NCI-H146 (cell line): ENCODE measurements at places on chromosomes 3 and 15.

GRCh38 chr3:186643493-186643892 is 3.3 kb downstream of the FETUB start:
- no peak for DNase-seq

DNA sequence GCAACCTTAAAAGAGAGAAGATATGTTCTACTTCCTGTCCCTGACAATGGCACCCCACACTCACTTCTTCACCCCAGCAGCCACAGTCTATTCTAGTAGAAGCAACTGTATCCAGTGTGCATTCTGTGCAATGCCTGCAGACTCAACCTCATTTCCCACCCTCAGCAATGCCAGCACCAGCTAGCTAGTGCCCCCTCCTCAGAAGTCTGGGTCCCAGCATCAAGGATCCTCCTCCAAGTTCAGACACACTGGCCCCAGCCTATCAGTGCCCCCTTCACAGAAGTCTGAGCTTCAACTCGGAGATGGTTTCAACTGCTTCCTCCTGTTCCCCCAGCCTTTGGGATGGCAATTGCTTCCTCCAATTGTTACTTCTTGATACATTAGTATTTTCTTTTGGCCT is 268.3 kb downstream of the MEX3B start:
- no peak for DNase-seq

DNA sequence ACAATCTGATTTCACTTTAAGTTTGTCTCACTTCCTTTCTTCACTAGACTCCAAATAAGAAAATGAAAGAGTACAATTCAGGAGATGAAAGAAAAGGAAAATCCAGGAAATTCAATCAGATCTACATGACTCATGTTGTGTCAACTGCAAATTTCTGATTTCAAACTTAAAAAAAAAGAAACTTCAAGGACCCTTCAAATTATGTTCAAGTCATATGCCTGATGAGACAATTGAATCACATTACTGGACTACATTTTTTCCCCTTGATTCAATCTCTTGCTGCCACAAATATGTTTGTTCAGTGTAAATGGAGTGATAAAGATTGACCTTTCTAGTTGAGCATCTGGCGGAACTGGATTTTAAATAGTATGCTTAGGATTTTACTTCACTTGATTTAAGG is 37.4 kb downstream of the FRMD5 start:
- DNase-seq, result no peak

DNA sequence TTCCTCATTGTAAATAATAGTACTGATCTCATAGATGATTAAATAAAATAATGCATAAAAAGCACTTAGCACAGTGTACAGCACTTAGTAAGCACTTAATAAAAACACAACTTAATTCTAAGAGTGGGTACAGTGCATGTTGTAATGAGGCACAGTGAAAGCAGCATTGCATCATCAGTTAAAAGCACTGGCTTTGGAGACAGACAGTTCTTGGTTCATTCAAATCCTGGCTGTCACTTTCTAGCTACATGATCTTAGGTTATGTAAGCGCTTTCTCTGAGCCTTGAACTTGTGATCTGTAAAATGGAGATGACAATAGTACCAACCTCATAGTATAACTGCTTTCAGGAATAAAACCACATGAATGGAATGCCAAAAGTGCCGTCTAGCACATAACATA is 151.5 kb downstream of the DPH6 start:
- DNase-seq, result no peak

GRCh38 chr3:31813686-31814085 is 167.4 kb downstream of the OSBPL10 start:
- no peak for DNase-seq

- no peak for DNase-seq
These were observed 31.4 kb upstream of the SEC13 start for GRCh38 chr3:10352146-10352911.

- no peak for DNase-seq
These were observed 6.1 kb downstream of the OR5H15 start for GRCh38 chr3:98172621-98173020.

DNA sequence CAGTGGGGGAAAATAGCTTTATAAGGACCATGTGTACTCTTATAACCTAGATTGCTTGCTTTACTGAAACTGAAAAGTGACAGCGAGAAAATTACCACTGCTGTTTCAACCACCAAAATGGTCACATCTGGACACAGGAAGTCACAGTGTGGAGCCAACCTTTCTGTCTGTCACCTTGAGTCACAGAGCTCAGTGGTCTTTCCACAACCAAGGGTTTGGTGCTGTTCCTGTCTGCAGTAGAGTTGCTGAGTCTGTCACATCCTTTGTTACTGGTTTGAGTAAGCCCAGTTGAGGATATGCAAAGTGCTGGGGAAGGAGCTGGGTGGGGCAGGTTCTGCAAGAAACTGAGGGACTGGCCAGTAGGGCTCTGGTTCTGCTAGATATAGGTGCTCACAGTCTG is 139.1 kb upstream of the EIF1B start:
- DNase-seq, result no peak

DNA sequence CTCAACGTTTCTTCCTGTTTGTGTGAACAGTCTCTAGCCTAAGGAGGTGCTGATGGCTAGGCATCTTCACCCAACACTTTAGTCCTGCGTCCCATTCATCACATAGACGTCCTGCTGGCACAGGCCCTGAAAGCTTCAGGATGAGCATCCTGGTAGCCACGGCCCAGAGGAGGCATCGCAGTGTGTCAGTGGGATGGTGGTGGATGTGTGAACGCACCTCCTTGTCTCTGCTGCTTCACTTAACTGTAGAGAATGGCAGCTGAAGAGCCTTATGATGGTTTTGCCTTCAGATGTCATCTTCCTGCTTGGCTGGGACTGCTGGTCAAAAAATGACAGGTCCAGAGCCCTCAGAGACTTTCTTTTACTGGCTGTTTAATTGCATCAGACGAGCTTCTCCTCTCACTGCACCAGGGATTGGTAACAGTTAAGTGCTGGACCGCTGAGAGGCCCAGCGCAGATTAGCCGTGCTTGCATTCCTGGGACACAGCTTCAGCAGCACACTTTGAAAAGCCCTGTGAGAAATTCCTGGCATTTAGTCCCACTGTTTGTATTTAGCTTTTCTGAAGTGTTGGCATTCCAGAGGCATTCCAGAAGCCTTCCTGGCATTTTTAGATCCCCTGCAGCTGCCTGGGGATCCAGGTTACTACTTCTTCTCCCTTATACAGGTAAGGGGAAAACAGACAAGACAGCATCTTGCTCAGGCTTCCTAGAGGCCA is 132.4 kb upstream of the PLXNA1 start:
- no peak for DNase-seq

DNA sequence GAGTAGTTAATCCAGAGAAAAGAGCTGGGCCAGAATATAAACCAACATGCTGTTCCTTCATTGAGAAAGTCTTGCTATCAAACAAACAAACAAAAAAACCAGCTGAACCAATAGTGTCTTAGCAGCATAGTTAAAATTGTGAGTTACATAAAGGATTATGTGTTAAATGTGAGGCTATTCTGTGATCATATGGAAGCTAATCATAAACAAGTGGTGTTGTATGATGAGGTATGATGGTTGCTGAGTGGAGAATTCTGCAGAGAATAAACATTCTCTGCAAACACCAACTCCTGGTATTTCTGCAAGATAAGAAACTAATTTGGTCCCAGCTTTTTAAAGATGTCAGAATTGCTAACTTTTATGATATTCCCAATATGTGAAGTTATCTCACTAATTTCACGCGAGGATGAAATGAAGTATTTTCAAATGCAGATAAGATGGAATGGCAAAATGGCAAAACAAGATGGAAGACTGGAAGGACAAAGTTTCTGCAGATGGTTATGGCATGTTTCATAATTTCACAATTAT is 22.9 kb upstream of the SPESP1 start:
- DNase-seq, result no peak

- DNase-seq, result no peak
These were observed 149.2 kb downstream of the ATP10A start for GRCh38 chr15:25713736-25714537.

DNA sequence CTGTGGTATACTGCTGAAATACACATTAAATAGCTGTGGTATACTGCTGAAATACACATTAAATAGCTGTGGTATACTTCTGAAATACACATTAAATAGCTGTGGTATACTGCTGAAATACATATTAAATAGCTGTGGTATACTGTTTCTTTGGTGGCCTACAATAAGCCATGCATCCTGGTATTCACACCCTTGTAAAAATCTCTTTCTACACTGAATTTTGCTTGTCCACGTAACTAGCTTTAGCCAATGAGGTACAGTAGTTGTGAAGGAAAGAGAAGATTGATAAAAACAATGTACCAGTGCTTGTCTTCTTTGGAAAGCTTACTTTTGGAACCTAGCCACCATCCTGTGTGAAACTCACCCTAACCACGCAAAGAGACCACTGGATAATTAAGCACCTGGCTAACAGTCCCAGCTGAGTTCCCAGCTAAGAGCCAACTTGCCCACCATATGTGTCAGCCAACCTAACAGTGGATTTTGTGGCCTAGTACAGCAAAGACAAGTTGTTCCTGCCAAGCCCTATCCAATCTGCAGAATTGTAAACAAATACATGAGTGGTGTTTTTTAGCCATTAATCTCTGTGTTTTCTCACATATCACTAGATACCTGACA is 103.4 kb upstream of the MELTF start:
- DNase-seq, result no peak

DNA sequence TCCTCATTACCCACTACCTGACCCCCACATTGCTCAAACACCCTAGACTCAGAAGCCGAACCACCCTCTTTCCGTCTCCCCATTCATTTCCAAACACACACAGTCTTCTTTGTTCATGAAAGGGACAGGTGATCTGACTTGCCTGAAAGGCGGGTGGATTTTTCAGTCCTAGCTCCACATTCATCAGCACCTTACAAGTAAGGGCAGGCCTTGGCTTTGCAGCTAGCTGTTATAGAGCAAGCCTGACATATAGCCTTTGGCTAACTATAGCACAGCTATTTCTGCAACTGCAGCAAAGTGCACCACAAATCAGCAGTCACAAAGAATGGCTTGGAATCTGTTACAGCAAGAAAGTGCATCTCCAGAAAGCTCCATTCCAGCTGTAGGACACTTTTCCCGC is 139.8 kb downstream of the XXYLT1 start:
- no peak for DNase-seq

GRCh38 chr3:23713641-23714040 is 92.1 kb upstream of the UBE2E1 start:
- no peak for DNase-seq

DNA sequence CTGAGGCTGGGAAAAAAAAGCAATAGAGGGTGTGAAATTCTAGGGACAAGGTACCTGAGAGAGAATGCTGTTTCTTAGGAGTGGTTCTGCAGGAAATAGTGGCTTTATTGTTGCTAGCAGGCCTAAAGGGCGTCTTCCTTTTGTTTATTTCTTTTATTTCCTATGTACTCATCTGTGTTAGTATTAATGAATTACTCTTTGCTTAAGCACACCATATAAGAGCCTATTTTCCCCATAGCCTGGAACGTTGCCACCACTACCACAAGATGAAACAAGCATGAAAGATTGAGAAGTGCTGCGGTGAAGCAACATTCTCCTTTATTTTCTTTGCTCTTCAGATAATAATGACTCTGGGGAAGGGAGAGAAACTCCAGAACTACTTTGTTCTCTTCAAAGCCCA is 21.3 kb upstream of the GOLIM4 start:
- DNase-seq, result no peak

- no peak for DNase-seq
These were observed 855 bp upstream of the ABHD5 start for GRCh38 chr3:43689766-43690399.

DNA sequence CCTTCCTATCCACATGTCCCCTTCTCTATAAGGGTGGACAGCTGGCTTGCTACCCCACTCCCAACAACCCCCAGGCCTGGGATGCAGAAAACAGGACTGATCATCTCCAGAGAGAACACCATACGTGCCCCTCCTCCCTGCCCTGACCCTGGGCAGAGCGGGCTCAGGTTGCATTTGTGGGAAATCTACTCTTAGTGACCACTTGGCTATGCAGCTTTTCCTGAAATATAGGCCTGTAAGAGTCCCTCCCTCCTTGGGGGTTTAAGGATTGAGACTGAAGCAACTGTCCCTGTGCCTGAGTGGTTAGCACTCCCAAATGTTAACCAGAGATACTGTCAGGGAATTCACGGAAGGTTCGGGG is 11.7 kb downstream of the SH2D7 start:
- DNase-seq, result no peak

GRCh38 chr15:90828111-90828510 is 40.3 kb upstream of the FURIN start:
- no peak for DNase-seq

- no peak for DNase-seq
These were observed 375.1 kb upstream of the ROBO2 start for GRCh38 chr3:76664816-76665215.

DNA sequence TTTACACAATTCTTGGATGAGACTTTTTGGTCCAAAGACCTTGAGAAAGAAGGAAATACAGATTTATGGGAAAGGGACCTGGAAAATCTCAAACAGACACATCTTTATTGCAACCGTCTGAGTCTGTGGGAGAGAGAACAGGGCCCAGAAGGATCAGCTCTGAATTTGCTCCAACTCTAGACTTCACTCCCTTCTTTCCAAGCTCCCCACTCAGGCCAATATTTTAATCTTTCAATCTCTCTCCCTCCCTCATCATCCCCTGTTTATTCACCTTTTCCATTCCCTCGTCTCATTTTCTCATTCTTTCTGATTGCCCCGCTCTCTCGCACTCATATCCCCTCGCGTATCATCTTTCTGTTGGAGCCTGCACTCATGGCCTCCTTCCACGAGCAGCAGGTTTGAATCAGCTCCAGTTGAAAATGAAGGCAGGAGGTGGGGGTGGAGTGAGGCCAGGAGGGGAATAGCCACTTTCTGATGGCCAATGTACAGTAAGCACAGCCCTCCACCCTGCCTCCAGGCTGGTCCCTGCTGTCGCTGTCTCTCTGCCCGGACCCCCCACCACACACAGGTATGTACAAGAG is 63.6 kb upstream of the BOC start:
- no peak for DNase-seq

DNA sequence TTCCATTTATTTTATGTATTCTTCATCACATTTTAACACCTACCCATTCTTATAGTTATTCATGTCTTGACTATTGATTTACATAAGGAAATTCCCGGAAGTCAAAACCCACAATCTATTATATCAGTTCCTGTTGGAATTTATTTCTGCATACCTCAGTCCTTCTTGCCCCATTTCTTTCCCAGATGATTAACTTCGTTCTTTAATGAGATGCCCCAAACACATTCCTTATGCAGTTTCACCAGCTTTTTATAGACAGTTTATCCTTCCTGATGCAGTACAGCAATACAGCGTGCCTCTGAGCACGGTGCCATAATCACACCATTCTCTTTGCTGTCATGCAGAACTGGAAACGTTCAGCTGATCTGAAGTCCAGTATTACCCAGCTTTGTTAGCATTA is 175.8 kb upstream of the NANOGP8 start:
- no peak for DNase-seq

GRCh38 chr3:39344746-39345344 is 15.3 kb downstream of the CCR8 start:
- no peak for DNase-seq

DNA sequence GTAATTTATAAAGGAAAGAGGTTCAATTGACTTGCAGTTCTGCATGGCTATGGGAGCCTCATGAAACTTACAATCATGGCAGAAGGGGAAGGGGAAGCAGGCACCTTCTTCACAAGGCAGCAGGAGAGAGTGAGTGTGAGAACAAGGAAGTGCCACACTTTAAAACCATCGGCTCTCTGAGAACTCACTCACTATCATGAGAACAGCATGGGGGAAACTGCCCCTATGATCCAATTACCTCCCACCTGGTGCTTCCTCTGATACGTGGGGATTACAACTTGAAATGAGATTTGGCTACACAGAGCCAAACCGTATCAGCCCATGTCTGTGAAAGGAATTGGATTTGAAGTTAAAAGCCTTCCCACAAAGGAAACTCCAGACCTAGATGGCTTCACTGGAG is 39.1 kb downstream of the TKT start:
- peak; percentile 16 for DNase-seq
